Neural crest cell (in vitro differentiated cells): ENCODE measurements at places on chromosomes 12 and 14.

- H3K4me1 ChIP-seq: peaks cover 23% of the 10 kb centered on the region
- DNase-seq: no peak
- H3K27ac ChIP-seq: no peak overlapping the region
- peaks cover 2% of the 10 kb centered on the region for H3K27me3 ChIP-seq
- H3K4me3 ChIP-seq: peak overlapping the region; percentile 92
- no peaks in the 10 kb centered on the region for H3K36me3 ChIP-seq
These were observed 685 bp downstream of the VAMP1 start for GRCh38 chr12:6469609-6470374.

DNA sequence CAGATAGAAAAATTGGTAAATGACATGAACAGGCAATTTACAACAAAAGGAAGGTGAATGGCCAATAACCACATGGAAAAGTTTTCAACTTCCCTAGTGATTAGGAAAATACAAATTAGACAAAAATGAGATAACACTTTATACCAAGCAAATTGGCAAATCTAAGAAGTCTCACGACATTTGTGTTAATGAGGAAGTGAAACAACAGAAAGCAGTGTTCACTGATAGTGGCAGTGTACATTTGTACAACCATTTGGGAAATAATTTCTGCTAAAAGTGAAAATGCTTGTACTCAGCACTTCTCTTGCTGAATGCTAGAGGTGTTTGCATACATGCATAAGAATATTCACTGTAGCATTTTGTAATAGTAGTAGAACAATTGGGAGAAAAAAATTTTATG is 126.6 kb downstream of the LLPH start:
- peaks cover 5% of the 10 kb centered on the region for H3K4me1 ChIP-seq
- H3K4me3 ChIP-seq: no peak overlapping the region
- no peak overlapping the region for H3K27ac ChIP-seq

DNA sequence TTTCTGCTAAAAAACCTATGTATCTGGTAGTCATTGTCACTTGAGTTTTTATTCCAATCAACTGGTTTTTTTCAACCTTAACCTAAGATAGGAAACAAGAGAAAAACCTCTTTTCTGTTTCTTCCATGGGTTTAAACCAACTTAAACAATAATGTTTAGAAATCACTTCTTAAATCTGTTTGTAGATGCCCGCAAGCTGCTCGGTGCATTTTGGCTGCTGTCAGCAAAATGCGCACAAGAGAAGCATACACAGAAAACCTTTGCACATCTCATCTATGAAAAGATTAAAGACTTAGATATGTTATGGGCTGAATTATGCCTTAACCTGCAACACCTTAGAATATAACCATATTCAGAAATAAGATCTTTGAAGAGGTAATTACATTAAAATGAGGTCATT is 299.8 kb downstream of the ITPR2 start:
- peak overlapping the region; percentile 15 for H3K27ac ChIP-seq
- H3K4me3 ChIP-seq: no peak overlapping the region
- DNase-seq: no peak
- H3K4me1 ChIP-seq: no peaks in the 10 kb centered on the region
- H3K27me3 ChIP-seq: no peaks in the 10 kb centered on the region
- no peaks in the 10 kb centered on the region for H3K36me3 ChIP-seq

DNA sequence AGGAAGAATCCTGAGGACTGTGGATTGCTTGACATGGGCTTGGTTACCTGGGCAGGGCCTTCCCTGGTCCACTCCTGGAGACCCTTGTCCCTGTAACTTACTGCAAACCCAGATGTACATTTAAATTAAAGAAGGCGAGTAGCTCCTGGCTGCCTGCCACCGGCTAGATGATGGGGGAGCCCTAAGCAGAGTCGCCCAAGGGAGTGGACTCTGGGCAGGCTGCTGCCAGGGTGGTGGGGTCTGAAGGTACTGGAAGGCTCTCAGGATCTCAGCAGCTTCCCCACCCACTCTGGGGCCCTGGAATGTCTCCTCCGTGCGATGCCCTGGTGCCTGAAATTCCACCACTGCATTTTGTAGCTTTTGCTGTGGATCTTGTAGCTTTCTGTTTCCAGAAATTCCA is 74.7 kb downstream of the FBXL14 start:
- H3K27ac ChIP-seq: no peak overlapping the region
- H3K27me3 ChIP-seq: no peaks in the 10 kb centered on the region
- H3K4me1 ChIP-seq: peaks cover 22% of the 10 kb centered on the region

DNA sequence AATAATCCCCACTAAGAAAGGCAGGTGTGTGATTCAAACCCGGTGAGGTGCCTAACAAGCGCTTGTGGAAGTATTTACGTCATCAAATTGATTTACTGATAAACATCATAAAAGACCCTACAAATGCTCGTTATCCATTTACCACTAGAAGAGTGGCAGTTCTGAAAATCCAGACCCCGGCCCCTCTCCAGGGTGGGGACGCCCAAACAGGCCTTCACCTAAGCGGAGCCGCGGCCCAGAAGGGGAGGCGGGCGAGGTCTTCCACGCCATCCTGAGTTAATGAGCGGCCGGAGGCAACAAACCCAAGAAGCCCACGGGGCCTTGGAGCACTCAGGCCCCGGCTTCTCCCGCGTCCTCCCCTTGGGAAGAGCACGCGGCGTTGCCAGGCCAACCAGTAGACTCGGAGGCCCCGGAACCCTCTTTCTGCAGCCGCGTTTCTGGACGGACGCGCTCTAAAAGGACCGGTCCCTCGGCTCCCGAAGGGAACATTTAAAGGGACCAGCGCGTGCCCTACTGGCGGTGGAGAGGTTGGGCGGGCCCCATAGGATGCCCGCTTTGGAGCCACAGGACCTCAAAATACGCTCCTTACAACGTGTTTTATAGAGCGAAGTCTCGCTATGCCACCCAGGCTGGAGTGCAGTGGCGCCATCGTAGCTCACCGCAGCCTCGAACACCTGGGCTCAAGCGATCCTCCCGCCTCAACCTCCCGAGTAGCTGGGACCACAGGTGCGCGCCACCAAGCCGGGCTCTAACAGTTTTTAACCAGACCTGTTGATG is 3.5 kb downstream of the PTPN21 start:
- peaks cover 27% of the 10 kb centered on the region for H3K4me1 ChIP-seq
- DNase-seq: peak; percentile 65
- peak overlapping the region; percentile 93 for H3K4me3 ChIP-seq
- no peak overlapping the region for H3K27ac ChIP-seq

GRCh38 chr14:63186453-63186852 is 17.8 kb upstream of the RHOJ start:
- H3K36me3 ChIP-seq: no peaks in the 10 kb centered on the region
- DNase-seq: no peak
- H3K27me3 ChIP-seq: no peaks in the 10 kb centered on the region
- H3K4me3 ChIP-seq: no peak overlapping the region
- H3K4me1 ChIP-seq: no peaks in the 10 kb centered on the region

DNA sequence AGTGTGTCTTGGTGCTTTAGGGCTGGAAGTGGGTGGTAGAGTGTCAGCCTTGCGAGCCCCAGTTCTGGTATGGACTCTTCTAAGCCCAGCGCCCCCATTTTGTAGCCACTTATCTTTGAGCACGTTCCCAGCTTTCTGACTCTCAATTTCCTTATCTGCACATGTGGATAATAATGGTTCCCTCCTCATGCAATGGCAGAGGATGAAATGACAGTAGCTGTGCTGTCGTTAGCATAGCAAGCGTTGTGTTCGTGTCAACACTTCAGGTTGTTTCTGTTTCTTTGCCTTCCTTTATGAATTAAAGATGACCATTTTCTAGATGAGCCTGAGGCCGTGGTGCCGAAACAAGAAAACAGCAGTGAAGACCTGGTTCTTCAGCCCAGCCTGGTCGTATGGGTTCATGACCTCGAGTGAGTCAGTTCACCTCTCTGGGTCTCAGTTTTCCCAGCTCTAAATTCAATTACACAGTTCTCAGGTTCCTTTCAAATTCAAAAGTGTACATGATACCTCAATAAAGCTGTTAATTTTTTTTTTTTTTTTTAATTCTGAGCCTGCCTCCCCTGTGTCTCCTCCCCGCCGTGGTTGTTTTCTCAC is 233.0 kb downstream of the SLC41A2 start:
- H3K4me1 ChIP-seq: peaks cover 86% of the 10 kb centered on the region
- H3K27ac ChIP-seq: no peak overlapping the region
- no peaks in the 10 kb centered on the region for H3K36me3 ChIP-seq
- no peaks in the 10 kb centered on the region for H3K27me3 ChIP-seq
- DNase-seq: no peak
- H3K4me3 ChIP-seq: no peak overlapping the region

GRCh38 chr12:62655666-62656151 is 189.1 kb downstream of the MON2 start:
- DNase-seq: no peak
- peak overlapping the region; percentile 20 for H3K4me3 ChIP-seq
- H3K27me3 ChIP-seq: no peaks in the 10 kb centered on the region
- peaks cover 85% of the 10 kb centered on the region for H3K4me1 ChIP-seq

DNA sequence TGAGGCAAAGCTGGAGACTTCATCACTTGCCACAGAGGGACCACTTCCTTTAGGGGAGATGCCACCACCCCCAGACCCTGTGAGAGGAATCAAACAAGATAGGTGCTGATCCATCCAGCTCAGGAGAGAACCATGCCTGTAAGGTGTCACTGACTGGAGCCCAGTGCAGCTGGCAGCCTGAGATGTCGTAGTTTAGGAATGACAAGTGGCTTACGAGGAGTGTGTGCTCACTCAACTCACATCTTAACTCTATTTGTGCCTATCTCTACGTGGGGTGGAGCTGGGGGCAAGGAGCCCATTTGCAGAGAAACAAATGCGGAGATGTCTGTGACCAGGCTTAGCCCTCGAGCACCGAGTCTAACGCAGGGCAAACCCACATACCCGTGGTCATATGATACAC is 25.8 kb downstream of the CHFR start:
- no peak for DNase-seq
- H3K36me3 ChIP-seq: peaks cover 12% of the 10 kb centered on the region
- no peaks in the 10 kb centered on the region for H3K27me3 ChIP-seq
- no peak overlapping the region for H3K27ac ChIP-seq

GRCh38 chr14:40119321-40119720 is 687.1 kb upstream of the FBXO33 start:
- no peaks in the 10 kb centered on the region for H3K27me3 ChIP-seq
- no peak for DNase-seq
- H3K27ac ChIP-seq: no peak overlapping the region
- H3K36me3 ChIP-seq: no peaks in the 10 kb centered on the region

- no peak overlapping the region for H3K4me3 ChIP-seq
- H3K27ac ChIP-seq: no peak overlapping the region
- no peak for DNase-seq
- no peaks in the 10 kb centered on the region for H3K36me3 ChIP-seq
- no peaks in the 10 kb centered on the region for H3K27me3 ChIP-seq
These were observed 49.5 kb downstream of the RBMS2 start for GRCh38 chr12:56571121-56571520.

- H3K36me3 ChIP-seq: no peaks in the 10 kb centered on the region
- DNase-seq: no peak
- H3K4me3 ChIP-seq: no peak overlapping the region
These were observed 63.5 kb downstream of the FGD4 start for GRCh38 chr12:32462908-32463307.

DNA sequence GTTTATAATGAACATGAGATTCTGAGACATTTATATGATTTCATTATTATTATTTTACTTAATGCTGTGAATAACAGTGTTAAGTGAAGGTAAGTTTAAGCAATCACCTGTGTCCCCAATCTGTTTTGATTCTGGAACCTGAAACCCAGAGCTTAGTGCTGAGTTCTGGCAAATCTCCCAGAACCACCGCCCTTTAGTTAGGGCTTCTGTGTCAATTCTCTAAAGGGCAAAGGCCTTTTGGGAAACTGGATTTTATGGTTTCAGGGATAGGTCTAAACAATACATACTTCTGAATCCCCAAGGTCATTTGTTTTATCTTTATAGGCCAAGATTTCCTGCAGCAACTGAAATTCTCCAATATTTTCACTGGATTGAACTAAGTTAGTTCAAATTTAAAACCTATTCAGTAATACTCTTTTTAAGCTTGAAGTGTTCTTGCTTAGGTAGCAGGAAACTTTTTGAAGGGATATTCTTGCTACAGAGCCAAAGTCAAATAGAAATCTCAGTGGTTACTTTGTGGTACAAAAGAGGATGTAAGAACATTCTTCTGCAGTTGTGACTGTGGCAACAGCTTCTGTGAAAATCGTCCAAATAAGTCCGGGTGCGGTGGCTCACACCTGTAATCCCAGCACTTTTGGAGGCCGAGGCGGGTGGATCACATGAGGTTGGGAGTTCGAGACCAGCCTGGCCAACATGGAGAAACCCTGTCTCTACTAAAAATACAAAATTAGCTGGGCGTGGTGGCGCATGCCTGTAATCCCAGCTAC is 10.0 kb upstream of the PKP2 start:
- peaks cover 22% of the 10 kb centered on the region for H3K27me3 ChIP-seq
- no peaks in the 10 kb centered on the region for H3K4me1 ChIP-seq
- no peak for DNase-seq
- no peak overlapping the region for H3K4me3 ChIP-seq
- H3K27ac ChIP-seq: no peak overlapping the region

GRCh38 chr12:21340403-21340802 is 5.7 kb upstream of the SLCO1A2 start:
- H3K36me3 ChIP-seq: peaks cover 8% of the 10 kb centered on the region
- no peaks in the 10 kb centered on the region for H3K4me1 ChIP-seq
- H3K4me3 ChIP-seq: no peak overlapping the region
- H3K27me3 ChIP-seq: no peaks in the 10 kb centered on the region

GRCh38 chr14:71086567-71086966 is 179.3 kb downstream of the PCNX1 start:
- H3K36me3 ChIP-seq: peaks cover 35% of the 10 kb centered on the region
- peak overlapping the region; percentile 43 for H3K27ac ChIP-seq
- no peak overlapping the region for H3K4me3 ChIP-seq
- no peaks in the 10 kb centered on the region for H3K27me3 ChIP-seq
- no peak for DNase-seq

DNA sequence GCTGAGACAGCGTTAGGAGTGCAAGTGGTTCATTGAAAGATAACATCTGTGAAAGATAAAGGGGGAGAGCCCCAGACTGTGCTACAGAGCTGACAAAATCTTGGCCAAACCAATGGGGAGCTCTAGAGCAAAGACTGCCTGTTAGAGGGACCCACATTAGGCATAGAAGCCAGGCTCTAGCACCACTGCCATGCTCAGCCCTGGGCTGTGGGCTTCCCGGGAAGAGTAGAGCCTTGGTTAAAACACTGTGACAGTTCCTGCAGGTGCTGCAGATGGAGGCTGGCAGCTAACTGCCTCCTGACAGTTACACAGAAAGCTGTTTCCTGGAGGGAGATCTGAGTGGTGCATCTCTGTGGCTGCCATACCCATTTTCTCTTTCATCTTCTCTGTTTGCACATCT is 23.0 kb downstream of the TSHR start:
- H3K27ac ChIP-seq: no peak overlapping the region
- H3K27me3 ChIP-seq: peaks cover 3% of the 10 kb centered on the region
- H3K4me3 ChIP-seq: no peak overlapping the region
- no peak for DNase-seq
